Stimulated activated CD4-positive, alpha-beta T cell treated with anti-CD3 and anti-CD28 coated beads, Interleukin-1b, Interleukin-23, amount 100 ng/mL, for 1 hour (primary cell): ENCODE measurements at places on chromosomes 12 and 14.

- no peak for DNase-seq
These were observed 92.9 kb downstream of the TMEM30B start for GRCh38 chr14:61188196-61188595.

GRCh38 chr14:81164167-81164774, 56.5 kb downstream of the GTF2A1 start:
- no peak for DNase-seq

DNA sequence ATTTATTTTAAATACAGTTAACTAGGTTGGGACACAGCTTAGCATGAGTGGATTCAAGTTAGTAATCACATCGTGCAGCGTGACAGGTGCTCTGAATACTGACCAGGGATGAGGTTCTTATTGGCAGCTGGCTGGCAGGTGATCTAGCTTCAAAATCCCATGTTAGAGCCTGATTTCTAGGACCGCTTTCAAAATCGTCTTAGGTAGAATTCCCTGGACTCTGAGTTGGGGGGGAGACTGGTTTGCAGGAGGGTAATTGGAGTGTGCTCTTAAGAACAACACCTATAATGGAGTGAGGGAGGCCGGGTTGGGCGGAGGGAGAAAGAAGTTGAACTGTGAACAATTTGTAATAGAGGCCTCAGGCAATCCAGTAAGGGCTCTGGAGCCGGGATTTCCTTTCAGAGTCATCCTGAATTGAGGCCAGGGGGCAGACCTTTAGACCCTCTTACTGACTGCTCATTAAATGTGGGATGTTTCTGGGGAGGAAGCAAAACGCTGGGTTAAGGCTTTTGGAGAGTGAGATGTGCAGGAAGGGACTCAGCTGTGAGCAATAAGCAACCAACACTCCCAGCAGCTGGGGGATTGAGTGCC, 874 bp upstream of the YARS2 start:
- DNase-seq, result no peak

- no peak for DNase-seq
These were observed 82.9 kb downstream of the SPATA7 start for GRCh38 chr14:88468406-88468805.

DNA sequence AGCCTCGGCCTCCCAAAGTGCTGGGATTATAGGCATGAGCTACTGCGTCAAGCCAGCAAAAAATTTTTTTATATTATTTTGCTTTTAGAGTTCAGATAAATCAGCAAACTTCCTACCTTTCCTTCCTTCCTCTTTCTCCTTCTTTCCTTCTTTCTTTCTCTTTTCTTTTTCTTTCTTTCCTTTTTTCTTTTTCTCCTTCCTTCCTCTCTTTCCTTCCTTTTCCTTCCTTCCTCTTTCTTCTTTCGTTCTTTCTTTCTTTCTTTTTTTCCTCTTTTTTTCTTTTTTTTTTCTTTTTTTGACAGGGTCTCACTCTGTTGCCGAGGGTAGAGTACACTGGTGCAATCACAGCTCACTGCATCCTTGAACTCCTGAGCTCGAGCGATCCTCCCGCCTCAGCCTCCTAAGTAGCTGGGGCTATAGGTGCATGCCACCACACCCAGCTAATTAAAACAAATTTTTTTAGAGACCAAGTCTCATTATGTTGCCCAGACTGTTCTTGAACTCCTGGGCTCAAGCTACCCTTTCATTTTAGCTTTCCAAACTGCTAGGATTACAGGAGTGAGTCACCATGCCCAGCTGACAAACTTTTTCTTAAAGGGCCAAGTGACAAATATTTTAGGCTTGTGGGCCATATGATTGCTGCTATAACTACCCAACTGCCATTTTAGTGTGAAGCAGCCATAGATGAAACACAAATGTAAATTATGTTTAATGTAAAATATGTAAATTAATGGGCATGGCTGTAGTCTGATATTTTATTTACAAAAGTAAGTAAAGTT, 7.1 kb upstream of the WASHC4 start:
- DNase-seq, result no peak

DNA sequence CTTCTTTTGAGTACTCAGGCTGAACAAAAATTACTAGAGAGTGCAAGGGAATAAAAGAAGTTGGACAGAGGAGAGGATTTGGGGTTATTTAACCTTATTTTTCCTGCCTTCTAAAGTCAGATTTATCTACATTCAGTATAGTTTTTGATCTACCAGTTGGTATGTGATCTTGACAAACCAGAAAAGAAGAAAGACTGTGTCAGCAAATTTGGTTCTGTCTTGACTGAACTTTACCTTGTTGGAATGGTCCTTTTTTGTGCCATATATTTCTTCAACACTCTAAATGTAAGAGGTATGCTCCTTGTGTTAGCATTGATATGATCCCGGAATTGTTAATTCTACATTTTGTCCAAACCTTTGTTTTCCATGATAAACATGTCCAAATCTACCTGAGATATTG, 47.7 kb upstream of the ADAMTS20 start:
- no peak for DNase-seq

DNA sequence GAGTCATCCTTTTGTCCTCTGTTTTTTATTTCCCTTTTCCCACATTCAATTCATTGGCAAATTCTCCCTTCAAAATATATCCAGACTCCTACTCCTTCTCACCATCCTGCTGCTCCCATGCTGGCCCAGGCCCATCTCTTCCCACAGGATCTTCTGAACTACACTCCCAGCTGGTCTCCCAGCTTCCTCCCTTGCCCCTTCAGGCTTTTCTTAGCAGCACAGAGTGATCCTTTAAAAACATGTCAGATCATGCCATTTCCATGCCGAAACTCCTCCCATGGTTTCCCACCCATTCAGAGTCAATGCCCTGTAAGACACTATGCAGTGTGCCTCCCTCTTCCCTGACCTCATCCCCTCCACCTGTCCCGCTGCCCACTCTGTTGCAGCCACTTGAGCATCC, 2.4 kb upstream of the KRT84 start:
- no peak for DNase-seq

DNA sequence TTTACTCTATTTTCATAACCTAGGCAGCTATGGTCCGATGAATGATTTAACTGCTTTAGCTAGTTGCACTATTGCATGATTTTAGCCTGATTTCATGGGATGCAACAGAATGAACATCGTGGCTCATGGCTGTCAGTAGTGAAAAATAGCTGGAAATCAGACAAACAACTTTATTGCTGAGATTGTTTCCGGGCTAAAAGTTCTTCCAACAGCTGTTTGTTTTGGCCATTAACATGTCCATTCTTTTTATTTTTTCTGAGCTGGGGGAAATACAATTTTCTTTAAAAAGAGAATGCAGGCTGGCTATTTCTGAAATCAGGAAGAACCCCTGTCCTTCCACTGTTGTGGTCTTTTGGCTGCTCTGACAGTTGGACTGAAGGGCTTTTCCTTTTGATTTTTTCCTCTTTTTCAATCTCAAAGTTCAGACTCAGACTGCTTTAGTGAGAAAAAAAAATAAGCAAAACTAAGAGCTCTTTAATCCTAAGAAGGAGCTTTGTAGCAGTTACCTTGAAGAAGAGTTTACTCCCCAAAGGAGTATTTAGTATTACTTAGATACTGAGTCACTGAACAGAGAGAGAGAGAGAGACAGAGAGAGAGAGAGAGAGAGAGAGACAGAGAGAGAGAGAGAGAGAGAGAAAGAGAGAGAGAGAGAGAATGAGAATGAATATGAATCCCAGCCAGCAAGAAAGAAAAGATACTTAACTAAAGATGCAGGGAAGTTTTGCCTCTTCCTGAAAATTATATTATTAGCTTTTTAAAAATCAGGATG, at the start of gene NAV3:
Gene NAV3, plus strand, starts transcription at position 312 of the 769 bp plus-strand sequence. CDS start 568 bp downstream, outside the sequence.
- no peak for DNase-seq

DNA sequence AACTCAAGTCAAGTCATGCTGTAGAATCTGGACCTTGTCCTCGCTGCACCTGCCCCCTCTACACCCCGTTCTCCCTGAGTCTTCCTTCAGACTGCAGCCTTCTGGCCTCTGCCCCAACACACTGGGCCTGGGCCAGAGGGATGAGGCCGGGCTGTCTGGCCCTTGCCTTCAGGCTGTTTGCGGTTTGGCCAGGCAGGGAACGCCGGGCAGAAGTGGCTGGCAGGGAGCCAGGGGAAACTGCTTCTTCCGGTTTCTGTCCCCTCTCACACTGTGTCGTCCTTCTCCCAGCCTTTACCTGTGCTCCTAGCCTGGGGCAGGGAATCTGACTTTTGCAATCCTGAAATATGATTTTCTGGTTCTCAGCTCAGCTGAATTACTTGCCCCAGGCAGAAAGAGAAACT, 13.5 kb downstream of the DGLUCY start:
- DNase-seq, result no peak

GRCh38 chr12:75665216-75665615, 153.8 kb upstream of the KRR1 start:
- no peak for DNase-seq

DNA sequence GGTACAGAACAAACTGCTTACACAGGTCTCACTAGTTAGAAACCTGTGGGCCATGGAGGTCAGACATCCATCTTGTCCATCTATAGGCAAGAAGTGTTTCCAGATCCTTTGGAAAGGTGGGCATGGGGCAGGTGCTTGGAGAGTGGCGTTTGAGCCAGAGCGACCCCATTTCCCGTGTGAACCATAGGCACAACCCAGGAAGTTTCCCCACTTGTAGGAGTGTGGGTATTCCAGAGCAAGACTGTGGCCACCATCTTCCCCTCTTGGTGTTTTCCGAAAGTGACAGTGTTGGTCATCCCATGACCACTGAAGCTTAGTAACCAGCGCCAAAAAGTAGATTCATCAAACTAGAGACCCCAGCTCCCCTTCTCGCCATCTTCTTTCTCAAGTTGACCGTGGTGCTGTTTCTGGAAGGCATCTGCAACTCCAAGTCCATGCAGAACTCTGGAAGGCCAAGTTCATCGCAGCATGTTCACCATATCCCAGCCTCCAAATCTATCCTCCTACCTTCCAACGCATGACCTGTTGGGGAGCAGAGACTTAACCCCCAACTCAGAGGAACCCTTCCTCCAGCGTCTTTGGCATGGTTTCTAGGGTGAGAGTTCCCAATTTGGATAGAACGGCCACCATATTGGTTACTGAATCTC, 19.7 kb downstream of the PHETA1 start:
- DNase-seq, result no peak

- DNase-seq, result no peak
These were observed 110.5 kb upstream of the CLEC14A start for GRCh38 chr14:38366374-38366773.

GRCh38 chr14:83257466-83258439, 1724.1 kb upstream of the SEL1L start:
- no peak for DNase-seq

GRCh38 chr14:68306265-68306933, 486.5 kb downstream of the ZFP36L1 start:
- DNase-seq, result no peak

GRCh38 chr12:19894050-19894449, 454.8 kb downstream of the AEBP2 start:
- no peak for DNase-seq

DNA sequence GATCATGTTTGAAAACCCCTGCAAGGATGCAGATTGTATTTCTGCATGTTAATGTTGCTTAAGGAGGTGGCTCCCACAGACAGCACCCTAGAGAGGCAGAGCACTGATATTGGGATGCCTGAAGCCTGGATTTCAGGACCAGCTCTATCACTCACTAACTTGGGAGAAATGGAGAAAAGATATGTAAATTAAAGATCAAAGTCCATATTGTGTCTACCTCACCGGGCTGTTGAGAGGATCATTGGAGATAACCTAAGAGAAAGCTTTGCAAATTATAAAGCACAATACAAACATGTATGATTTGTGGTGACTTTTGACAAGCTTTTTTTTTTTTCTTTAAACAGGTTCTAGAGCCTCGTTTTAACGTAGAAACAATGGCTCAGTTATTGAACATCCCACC, 7.6 kb upstream of the REP15 start:
- no peak for DNase-seq

- no peak for DNase-seq
These were observed 169.2 kb downstream of the TMTC2 start for GRCh38 chr12:82855872-82856271.

- no peak for DNase-seq
These were observed 12.8 kb downstream of the ZFYVE1 start for GRCh38 chr14:73014105-73014504.

- DNase-seq, result no peak
These were observed 845 bp upstream of the COCH start for GRCh38 chr14:30873308-30874119.

GRCh38 chr12:124497658-124498057, 69.8 kb downstream of the NCOR2 start:
- DNase-seq, result no peak

DNA sequence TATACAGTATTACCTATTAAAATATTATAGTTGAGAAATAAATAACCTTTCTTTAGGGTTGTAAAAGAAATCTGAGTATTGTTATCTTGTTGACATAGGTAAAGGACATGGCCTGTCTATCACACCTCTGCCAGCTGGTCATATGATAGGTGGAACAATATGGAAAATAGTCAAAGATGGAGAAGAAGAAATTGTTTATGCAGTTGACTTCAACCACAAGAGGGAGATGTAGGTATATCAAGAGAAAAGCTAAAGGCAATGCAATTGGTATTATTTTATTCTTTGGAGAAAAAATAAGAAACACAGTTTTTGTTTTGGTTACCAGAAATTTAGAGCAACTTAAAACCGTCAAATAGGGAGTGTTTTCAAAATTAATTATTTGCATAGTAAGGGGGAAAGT, 13.5 kb downstream of the CPSF2 start:
- no peak for DNase-seq

DNA sequence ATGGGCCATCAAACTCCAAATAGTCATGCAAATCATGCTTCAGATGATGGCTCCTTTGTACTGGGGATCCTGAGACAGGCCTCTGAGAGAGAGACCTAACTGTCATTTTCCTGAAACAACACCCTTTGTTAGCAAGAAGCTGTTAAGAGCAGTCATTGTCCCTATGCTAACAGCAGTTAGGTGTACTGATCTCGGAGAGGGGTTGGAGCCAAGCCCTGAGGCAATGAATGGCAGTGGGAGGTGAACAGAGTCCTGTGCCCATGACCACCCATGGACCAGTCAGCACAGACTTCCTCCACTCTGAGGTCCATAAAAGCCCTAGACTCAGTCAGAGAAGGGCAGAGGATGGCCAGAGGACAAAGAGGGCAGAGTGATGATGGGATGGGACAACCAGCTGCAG, 747.6 kb upstream of the LRFN5 start:
- no peak for DNase-seq

GRCh38 chr14:87181288-87181687, 811.7 kb downstream of the GALC start:
- no peak for DNase-seq

GRCh38 chr12:79374545-79374944, 316.2 kb downstream of the PAWR start:
- DNase-seq, result no peak
